NCI-H187 (cell line): ENCODE measurements at places on chromosomes 4 and X.

- DNase-seq, result no peak
These were observed 1.2 kb downstream of the NPNT start for GRCh38 chr4:105896461-105896942.

DNA sequence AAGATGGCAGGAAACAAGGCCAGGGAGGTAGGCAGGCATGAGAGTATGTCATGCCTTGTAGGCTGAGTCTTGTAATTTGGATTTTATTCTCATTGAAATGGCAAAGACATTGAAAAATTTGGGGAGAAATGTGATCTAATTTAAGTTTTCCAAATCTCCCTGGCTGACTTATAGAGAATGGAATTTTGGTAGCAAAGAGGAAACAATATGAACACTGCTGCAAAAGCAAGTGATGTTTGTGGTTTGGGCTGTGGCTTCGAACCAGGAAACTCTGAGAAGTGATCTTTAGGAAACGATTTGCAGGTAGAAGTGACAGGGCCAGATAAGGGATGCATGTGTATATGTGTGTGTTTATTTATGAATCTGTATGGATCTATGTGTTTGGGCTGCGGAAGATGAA, 35.6 kb downstream of the ARSJ start:
- no peak for DNase-seq

DNA sequence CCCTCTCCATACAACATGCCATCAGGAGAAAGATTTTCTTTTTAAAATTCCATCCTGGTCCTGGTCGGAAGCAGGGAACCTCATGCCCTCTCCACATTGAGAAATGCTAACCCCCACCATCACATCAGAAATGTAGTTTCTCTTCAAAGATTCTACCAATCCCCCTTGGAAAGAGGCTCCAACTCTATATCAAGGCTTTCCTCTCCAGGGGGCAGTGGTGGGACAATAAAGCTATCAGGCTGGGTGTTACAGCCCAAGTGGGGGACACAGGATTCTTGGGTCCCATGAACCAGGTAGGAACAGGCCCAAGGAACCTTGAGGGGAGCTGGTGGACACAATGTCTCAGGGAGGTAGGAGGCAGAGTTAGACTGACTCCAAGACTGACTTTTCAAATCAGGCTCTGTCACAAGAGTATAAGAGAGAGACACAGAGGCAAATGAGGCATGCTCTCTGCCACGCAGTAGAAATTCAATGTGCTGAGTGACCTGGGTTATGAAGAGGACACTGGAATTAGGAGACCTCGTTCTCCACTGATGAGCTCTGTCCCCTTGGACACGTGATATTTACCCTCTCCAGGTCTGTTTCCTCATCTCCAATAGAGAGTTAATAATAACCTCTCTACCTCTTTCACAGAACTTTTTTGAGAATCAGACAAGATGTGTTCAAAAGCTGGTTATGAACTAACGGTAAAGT, 4.5 kb downstream of the GJB1 start:
- no peak for DNase-seq

- no peak for DNase-seq
These were observed 45.2 kb downstream of the LNX1 start for GRCh38 chr4:53545942-53546581.

DNA sequence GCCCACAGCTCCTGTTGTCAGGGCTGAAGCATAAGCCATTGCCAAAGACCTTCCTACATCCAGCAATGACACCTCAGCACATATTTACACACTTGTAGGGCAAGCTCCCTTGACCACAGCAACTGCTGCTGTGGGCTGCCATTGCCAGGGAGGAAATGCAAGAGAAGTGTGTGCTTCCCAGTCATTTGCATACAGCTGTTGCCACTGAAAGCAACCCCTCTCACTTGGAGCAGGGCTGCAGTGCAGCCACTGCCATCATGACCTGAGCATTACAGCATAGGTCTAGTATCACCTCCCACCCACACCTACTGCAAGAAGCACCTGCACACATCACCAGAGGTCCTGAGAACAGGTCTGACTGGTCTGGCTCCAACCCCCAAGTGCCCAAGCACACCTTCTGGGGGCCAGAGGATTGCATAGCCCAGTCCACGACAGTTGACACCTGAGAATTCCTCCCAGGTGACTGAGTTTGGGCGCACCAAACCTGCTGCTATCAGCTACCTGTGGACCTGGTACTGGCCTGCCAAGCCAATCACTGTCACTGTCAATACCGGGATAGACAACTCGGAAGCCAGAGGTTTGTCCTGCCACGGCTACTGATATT, 636.5 kb upstream of the SLIT2 start:
- DNase-seq, result no peak

DNA sequence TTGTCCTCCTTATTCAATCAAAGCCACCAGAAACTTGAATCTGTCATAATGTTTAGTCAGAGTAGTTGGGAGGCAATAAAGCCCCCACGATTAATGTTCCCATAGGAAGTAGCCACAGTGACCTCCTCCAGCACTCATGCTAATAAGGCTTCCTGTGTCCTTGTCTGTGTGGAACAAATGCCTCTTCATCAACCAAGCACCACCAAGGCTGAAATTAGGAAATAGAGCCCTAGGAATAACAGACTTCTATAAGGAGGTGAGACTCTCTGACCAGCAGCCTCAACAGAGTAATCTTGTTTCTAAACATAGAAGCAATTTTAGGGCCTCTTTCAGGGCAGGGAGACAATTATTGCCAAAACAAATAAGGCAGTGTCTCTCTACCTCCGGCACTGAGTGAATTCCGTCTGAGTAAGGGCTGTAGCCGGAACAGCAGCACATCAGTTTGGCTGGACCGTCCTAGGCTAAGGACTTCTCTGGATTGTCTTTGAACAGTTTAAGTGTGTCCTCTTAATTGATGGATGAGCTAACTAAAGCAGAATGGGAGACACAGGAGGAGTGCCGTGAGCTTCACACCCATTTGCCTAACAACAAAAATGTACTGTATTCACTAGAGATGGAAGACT, 329.2 kb upstream of the HAND2 start:
- no peak for DNase-seq

- no peak for DNase-seq
These were observed 100.2 kb upstream of the JADE1 start for GRCh38 chr4:128709268-128709667.

DNA sequence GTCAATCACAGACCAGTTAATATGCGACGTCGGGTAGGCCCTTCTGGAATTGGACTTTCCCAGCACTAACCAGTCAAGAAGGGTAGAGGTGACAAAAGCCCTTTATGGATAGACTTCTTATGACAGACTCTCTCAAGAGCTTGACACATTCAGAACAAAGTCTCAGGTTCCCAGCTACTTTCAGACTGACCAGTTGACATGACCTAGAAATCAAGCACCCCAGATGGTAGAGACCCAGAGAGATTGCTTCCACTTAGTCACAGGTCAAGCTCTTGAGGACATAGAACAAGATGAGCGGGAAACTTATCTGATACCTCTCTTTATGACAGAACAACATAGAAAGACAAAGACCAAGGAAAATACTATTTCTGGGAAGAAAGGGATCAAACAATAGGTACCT, 21.4 kb upstream of the HERC6 start:
- no peak for DNase-seq

- DNase-seq, result no peak
These were observed 2326.8 kb upstream of the AGA start for GRCh38 chr4:179768996-179769395.

GRCh38 chrX:103726477-103726876, 15.8 kb downstream of the TMEM31 start:
- DNase-seq, result no peak

DNA sequence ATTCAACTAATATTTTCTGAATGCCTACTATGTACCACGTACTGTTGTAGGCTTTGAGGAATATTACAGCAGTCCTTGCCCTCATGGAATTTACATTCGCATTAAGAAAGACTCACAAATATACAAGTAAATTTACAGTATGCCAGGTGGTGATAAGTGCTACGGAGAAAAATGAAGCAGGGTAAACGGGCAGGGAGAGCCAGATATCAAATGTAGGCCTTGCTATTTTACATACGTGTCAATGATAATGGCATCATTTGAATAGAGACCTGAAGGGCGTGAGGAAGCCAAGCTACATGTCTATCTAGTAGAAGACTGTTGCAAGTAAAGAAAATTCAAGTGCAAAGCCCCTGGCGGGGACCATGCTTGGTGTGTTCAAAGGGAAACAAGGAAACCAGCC, 65.2 kb downstream of the AMMECR1 start:
- no peak for DNase-seq

GRCh38 chrX:10974920-10975319, 136.2 kb upstream of the HCCS start:
- no peak for DNase-seq

DNA sequence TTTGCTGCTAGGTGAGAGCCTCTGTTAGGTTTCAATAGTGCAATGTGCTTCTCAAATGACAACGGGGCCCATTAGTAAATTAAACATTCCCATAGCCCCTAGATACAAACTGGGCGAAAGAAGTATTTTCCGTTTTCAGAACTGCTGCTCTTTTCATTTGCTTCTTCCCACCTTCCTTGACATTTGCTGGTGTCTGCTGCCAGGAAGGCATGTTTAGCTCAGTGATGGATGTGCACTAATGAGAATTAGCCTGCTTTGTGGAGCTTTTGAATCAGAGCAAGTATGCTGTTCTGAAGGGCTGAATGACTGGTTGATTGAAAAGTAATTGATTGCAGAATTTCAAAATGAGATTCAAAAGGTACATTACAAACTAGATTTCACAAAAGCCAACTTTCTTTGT, 57.0 kb downstream of the SHROOM3 start:
- DNase-seq, result no peak

- no peak for DNase-seq
These were observed 118.7 kb downstream of the TSPAN5 start for GRCh38 chr4:98539741-98540140.

GRCh38 chr4:33060674-33061542, 2340.7 kb downstream of the PCDH7 start:
- no peak for DNase-seq

DNA sequence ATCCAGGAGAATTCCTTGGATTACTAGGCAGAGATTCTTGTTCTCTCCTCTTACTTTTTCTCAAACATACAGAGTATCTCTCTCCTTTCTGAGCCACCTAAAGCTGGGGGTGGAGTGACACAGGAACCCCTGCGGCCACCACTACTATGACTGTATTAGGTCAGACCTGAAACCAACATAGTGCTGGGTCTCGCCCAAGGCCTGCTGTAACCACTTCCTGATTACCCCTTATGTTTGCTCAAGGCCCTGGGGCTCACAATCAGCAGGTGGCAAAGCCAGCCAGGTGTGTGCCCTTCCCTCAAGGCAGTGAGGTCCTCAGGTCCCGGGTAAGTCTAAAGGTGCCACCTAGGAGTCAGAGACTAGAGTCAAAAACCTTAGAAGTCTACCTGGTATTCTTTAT, 166.4 kb downstream of the PARM1 start:
- no peak for DNase-seq

GRCh38 chr4:129109965-129110824, 14.2 kb downstream of the C4orf33 start:
- DNase-seq, result no peak

- no peak for DNase-seq
These were observed 43.4 kb downstream of the ZNF182 start for GRCh38 chrX:47960406-47960805.

DNA sequence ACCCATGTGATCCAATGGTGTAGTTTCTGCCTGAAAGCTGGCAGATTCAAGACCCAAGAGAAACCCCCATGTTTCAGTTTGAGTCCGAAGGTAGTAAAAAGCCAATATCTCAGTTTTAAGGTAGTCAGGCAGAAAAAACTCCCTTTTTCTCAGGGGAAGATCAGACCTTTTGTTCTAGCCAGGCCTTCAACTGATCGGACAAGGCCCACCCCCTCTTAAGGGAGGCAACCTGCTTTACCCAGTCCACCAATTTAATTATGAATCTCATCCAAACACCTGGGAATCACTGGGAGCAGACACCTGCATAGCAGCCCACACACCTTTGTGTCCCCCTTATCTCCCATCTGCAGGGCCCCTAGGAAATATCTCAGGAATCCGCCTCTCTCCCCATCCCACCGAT, 322.0 kb downstream of the STK32B start:
- DNase-seq, result no peak

DNA sequence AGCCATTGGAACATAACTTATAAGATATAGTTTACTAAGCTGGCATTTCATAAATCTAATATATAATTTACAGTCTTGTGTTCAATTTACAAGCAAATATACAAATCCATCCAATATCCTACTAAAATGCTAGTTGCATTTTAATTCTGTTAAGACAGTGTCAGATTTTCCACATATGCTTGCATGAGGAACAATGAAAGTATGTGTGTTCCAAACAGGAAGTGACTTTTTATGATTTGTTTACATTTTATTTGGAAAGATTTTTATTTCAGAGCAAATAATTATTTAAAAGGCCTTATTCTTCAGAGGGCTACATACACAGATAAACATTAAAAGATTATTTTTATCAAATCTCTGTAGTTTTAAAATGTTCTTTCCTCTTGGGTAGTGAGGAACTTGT, 130.1 kb downstream of the KLHL34 start:
- no peak for DNase-seq

DNA sequence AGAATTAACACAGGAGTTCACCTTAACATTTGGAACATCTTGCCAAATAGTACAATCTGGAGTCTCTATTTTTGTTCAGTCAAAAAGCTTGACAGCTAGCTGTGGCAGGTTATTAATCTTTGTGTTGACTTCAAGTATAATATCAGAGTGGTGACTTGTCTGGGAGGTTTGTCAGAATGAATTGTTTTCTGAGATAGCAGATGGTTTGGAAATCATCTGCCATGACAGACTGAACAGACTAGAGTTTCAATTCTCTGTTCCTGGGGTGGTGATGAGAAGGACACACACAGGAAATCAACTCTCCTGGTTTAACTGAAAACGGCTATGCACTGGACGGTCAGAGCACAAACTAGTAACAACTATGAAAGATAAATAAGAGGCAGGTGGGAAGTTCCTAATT, 203.3 kb upstream of the EMCN start:
- no peak for DNase-seq

GRCh38 chr4:77052352-77052751, 23.4 kb downstream of the CCNI start:
- peak; percentile 26 for DNase-seq

DNA sequence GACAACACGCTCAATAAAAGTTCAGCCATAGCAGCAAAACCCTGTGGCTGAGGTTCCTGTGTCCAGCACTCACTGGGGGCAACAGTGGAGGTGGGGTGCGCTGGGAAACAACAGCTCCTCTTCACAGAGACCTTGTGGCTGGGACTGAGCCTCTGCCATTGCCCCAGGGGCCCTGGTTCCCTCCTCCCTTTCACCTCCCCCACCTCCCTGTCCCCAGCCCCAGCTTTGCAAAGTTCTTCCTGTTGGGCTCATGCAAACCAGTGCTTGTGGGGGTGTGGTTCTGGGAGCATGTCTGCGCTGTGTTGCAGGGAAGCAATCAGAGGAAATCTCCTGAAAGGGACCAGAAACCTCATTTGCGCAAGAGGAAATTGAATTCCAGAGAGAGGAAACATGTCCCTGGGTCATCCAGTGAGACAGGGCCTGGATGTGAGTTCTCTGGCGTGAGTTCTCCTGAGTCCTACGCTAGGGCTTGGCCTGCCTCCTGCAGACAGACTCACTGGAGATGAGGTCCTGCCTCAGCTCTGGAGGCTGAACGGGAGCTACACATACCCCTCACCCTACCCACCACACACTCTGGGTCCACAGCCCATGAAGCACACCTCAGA, 7.4 kb downstream of the FATE1 start:
- DNase-seq, result no peak

GRCh38 chr4:184375027-184375426, 99.3 kb downstream of the IRF2 start:
- DNase-seq, result no peak

- DNase-seq, result no peak
These were observed 17.3 kb upstream of the TMEM192 start for GRCh38 chr4:165129924-165130323.

GRCh38 chr4:15434091-15434490, 6.3 kb downstream of the C1QTNF7 start:
- DNase-seq, result no peak
